ENCODE measurements at places on chromosomes 2 and 18.
A peak's percentile ranks its signal among the peaks of the same experiment; 100 is the strongest.

GRCh38 chr18:62881509-62882016 lies 166.2 kb downstream of the PHLPP1 start:
- DNase-seq = no peak

DNA sequence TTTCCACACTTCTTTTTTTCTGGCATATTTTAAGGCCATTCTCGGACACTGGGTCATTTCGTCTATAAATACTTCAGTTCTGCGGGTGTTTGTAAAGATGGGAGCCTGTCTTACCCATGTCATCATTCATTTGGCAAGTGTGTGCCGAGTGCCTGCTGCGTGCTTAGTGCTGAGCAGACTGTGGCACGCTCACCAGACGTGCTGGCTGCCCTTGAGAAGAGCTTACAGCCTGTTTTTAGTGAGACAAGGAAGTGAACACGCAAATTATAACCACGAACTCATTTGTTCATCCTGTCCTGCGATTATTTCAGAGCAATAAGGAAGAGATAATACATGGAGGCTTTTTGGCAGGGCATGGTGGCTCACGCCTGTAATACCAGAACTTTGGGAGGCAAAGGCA lies 10.4 kb upstream of the STON1 start:
- no peak for DNase-seq

DNA sequence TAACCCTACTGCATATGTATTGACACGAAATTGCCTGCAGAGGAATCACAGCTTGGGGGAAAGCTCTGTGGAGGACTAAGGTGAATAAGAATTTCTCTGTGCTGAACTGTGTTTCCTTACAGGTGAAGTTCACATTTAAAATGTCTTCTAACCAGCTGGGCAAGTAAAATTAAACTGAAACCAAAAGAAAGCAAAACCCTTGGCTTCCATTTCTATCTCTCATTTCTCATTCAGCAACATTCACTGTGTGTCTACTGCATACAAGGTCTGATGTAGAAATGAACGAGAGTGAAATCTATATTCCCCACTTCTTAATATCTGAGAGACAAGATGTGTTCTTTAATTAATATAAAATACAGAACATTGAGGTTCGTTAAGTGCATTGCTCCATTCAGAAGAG lies 397.3 kb downstream of the SOX11 start:
- no peak for DNase-seq

DNA sequence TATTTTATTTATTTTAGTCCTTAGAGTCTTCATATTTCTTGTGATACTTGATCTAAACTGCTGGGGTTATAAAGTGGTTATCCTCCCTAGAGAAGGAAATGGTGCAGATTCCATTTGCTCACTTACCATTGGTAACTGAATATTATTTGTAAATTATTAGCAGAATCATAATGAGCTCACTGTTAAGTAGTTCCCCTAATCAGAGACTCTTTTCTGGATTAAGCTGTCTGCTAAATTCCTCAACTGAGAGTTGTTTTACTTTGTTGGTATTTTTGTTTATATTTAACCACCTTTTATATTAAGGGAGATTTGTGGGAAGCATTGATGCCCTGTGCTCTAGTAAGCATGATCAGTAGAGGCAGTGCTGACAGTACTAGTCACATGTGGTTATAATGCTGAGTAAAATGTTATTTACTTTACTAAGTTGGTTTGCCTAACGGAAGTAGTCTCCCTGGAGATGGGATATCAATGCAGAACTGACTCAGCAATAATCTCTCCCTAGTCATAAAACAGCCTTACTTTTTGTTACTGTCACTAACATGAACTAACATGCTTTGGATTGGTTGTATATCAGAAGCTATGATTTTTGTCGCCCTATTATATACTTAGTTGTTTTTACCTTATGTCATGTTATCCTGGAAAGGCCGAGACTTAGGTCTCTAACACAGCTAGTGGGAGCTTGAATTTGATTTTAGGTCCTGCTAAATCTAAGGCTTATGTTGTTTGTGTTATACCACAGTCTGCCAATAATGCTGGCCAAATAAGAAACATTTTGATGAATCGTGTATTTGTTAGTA lies 166.7 kb downstream of the MCFD2 start:
- no peak for DNase-seq

DNA sequence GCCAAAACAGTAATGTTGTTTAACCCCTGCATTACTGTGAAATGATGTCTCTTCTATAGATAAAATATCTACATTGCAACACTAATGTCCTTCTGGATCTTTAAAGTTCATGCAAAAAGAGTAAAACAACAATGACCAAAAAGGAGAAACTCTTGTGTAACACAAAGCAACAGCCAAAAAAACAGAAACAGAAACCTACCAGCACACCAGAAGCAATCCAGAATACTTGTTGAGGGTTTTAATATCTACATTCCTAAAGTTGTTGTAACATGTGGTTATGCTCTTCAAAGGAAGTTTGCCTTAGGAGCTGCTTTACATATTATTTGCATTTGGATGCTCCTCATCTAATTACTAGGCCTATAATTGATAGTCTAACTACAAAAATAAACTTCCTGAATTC lies 157.2 kb downstream of the BABAM2 start:
- no peak for DNase-seq

DNA sequence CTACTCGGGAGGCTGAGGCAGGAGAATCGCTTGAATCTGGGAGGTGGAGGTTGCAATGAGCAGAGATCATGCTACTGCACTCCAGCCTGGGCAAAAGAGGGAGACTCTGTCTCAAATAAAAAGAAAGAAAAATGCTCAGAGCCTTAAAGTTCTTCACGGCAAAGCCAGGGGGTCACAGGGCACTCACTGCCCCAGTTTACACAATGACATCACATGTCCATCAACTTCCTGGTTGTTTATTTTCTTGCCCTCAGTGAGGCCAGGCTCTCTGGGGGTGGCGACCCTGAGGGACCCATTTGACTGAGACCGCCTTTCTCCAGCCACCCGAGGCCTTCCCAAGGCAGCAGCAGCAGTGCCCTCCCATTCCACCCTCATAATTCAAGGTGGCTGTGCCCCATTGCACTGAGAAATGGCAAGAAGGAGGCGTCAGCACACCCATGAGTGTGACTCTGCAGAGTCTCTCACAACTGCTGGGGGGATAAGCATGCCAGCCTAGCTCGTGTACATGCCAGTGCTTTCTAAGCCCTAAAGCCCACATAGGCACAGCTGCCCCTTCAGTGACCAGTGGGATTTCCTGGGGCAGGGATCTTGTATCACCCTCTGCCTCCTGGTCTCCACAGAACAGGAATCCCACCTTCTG lies 50.0 kb downstream of the SFXN5 start:
- DNase-seq = no peak

DNA sequence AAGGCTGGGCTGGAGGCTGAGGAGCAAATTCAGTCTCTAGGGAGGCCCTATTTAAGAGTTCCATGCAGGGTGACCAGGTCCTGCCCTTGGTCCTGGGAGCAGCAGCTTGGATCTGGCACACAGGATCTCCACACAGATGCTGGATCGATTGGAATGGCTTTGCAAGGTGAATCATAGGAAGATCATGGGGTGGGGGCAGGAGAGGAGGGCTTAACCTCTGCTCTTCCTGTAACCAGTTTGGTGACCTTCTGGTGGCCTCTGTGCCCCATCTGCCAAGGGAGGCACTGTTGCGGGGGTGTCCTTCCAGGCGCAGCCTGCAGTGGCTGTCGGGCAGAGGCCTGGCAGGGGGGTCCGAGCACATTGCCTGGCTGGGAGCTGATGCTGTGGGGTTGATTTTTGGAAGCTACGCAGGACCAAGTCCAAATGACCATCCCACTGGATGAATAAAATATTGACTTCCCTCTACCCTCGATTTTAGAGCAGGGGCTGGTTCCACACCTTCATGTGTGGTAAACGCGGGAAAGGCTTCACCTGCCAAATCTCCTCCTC lies 79.7 kb downstream of the EDAR start:
- no peak for DNase-seq

DNA sequence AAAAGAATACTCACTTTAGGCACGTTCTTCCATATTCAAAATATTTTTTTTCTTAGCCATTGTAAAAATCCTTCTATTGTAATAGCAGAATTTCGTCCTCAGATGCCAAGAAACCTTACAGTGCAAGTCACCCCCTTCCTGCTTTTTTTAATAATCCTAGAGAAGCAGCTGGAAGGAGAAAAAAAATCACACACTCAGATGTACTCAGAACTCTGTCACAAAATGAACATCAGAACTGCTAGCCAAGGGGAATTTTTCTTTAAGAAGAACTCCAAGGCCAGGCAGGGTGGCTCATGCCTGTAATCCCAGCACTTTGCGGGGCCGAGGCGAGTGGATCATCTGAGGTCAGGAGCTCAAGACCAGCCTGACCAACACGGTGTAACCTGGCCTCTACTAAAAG lies 127.3 kb upstream of the SPATS2L start:
- DNase-seq = no peak

- no peak for DNase-seq
These were observed 250.8 kb upstream of the ST6GAL2 start for GRCh38 chr2:107136733-107137132.

DNA sequence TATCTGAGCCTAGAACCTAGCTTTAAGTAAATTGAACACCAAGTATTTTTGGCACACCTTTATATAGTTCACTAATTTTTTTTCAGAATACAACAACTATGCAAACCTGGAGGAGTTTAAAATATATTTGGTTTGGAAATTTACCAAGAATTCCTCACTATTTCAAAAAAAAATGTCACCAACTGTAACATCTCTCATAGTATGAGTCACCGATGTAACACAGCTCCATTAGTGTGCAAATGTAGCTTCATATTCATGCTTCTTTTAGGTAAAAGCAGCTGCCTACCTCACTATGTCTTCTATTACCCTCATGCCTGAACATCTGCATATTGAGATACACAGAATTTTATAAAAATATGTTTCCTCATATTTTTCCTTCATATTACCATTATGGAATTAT lies 80.5 kb downstream of the NRXN1 start:
- no peak for DNase-seq

GRCh38 chr2:10079870-10080535 lies at the start of gene CYS1:
Gene CYS1, minus strand, starts transcription at chr2:10080411. Its CDS starts 188 bp downstream, at chr2:10080223.
- DNase-seq = peak; percentile 24

GRCh38 chr2:205805136-205805535 lies 122.8 kb downstream of the NRP2 start:
- DNase-seq = no peak

DNA sequence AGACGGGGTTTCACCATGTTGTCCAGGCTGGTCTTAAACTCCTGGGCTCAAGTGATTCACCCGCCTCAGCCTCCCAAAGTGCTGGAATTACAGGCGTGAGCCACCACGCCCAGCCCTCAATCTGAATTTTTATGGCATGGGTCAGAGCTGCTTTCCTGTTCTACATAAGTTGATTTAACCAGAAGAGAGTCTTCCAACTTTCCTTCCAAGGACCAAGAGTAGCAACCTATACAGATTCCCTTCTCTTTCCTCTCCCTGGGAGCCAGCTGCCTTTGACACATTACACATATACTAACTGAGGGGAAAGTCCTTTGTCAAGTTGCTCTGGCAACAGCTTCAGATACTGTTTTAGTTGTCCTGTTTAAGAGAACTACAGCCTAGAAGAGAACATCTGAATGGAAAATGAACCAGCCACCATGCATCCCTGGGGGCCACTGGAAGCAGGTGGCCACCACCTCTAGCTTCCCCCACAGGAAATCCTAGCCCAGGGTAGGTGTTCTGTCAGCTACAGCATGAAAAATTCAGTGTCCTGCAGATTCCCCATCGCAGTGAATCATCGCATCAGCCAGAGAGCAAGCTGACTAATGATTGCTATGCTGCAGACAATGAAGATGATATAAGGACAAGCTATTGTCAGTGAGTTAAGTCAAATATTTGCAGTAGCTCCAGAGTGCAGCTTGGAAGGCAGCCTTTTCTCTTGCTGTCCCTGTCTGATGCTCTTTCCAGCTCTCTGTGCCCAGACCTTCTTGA lies 62.9 kb downstream of the POMC start:
- DNase-seq = no peak

DNA sequence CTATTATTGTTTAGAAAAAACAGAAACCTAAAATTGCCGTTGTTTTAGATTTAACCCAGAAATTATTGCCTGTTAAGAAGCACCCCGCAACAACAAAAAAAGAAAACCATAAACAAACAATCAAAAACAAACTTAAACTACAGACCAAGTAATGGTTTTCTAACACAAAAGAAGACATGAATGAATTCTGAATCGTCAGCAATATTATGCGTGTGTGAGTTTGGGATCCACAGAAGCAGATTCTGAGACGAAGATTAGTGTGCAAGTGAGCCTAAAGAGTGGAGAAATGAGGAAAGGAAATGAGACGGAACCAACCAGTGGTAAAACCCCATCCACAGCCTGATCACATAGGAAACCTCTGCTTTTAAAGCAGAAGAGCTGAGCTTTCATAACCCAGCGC lies 1514.9 kb upstream of the PIK3C3 start:
- no peak for DNase-seq

GRCh38 chr2:239457586-239458445 lies 57.0 kb upstream of the HDAC4 start:
- no peak for DNase-seq

DNA sequence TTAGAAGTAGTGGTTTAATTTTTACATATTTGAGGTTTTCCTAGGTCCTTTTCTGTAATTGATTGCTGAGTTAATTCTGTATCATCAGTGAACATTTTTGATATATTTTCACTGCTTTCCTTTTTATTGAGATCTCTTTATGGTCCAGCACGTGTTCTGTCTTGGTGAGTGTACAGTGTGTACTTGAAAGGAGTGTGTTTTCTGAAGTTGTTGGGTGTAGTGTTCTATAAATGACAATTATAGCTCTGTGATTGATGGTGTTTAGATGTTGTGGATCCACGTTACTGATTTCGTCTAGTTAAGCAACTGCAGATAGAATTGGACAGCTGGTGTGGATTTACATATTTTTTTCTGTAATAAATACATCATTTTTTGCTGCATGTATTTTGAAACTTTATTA lies 32.7 kb downstream of the AGFG1 start:
- no peak for DNase-seq

- no peak for DNase-seq
These were observed 307.8 kb upstream of the CELF4 start for GRCh38 chr18:37873416-37873815.

DNA sequence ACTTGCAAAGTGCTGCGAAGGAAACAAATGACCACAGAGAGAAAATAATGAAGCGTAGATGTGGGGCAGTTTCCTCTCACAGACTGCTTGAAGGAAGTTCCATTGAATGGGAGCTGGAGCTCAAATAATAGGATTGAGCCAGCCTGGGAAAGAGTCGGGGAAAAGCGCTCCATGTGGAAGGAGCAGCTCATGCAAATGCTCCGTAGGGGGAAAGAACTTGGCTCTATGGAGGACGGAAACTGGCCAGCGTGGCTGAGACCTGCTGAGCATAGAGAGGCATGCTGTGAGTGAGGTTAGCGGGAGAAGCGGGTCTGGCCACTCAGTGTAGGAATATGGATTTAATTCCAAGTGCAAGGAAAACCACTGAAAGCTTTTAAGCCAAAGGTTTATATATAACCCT lies 28.6 kb upstream of the VIT start:
- DNase-seq = no peak

- no peak for DNase-seq
These were observed 86.6 kb downstream of the MARCO start for GRCh38 chr2:119028327-119029174.

GRCh38 chr2:184357033-184357432 lies 241.3 kb upstream of the ZNF804A start:
- no peak for DNase-seq

Data from CD4-positive, alpha-beta T cell treated with Interferon alpha-2 for 1 hour (primary cell).